ENCODE measurements at places on chromosomes 3 and 15.

- DNase-seq, result no peak
Observed at GRCh38 chr15:33846862-33847261, 121.4 kb upstream of the CHRM5 start.

DNA sequence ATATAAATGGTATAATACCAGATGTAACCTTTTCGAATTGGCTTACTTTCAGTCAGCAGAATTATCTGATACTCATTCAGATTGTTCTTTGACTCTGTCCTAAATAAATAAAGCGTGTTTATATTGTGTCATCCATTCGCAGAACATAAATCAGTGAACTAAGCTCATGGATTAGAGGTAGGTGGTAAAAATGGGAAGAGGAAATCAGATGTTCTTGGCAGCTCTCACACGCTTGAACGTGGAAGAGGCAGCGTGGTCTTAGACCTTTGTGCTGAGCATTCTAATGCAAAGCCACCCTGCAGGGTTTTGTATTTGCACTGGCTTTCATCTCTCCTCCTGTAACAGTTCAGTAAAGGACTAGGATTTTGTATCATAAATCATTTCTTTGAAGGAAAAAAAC is 441.4 kb downstream of the GABRG3 start:
- DNase-seq, result no peak

- DNase-seq, result no peak
Observed at GRCh38 chr3:128619146-128619890, 31.3 kb downstream of the RPN1 start.

DNA sequence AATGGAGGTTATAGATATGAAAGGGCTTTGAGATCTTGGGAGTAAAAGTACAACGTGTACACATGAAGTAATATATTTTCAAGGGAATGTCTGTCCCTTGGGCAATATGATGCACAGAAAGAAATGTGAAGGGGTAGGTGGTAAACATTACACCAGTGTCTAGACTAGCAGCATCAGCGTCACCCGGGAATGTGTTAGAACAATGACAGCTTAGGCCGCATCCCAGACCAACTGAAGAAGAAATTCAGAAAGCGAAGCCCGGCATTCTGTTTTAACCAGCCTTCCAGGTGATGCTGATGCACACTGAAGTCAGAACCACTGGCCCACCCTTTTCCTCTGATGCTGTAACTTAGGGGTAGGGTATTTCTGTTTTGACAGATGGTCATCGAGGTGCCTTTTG is 6.3 kb downstream of the INAFM2 start:
- no peak for DNase-seq

- peak; percentile 34 for DNase-seq
Observed at GRCh38 chr15:45386420-45386819, 8.1 kb upstream of the GATM start.

Data from amygdala (tissue), 56 donors.